ENCODE measurements at places on chromosomes 7 and 10.

GRCh38 chr10:554182-554848 is 135.2 kb downstream of the DIP2C start:
- no peak for DNase-seq

GRCh38 chr10:27242951-27243551 is 2.5 kb upstream of the ACBD5 start:
- DNase-seq: no peak

- DNase-seq: no peak
Observed at GRCh38 chr10:117531371-117532002, 11.1 kb upstream of the EMX2 start.

GRCh38 chr10:130994845-130995244 is 316.7 kb downstream of the TCERG1L start:
- DNase-seq: no peak

DNA sequence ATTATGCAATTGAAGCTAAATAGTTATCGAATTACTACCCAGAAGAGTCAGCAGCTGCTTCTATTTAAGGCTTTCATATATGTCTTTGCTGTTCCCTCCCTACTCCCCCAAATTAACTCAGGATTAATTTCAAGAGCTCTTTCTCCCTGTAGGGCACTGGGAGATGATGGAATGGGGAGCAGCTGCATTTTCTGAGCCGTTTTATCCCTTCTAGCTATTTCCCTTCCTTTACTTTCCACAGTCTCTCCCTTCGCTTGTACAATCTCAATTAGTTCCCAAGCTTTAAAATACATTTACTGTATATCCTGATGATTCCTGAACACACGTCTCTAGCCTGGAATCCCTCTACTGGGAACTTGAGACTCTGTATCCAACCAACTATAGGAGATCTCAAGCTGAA is 19.8 kb upstream of the TSPAN12 start:
- DNase-seq: no peak

- no peak for DNase-seq
Observed at GRCh38 chr10:23195846-23196600, 3.9 kb downstream of the PTF1A start.

DNA sequence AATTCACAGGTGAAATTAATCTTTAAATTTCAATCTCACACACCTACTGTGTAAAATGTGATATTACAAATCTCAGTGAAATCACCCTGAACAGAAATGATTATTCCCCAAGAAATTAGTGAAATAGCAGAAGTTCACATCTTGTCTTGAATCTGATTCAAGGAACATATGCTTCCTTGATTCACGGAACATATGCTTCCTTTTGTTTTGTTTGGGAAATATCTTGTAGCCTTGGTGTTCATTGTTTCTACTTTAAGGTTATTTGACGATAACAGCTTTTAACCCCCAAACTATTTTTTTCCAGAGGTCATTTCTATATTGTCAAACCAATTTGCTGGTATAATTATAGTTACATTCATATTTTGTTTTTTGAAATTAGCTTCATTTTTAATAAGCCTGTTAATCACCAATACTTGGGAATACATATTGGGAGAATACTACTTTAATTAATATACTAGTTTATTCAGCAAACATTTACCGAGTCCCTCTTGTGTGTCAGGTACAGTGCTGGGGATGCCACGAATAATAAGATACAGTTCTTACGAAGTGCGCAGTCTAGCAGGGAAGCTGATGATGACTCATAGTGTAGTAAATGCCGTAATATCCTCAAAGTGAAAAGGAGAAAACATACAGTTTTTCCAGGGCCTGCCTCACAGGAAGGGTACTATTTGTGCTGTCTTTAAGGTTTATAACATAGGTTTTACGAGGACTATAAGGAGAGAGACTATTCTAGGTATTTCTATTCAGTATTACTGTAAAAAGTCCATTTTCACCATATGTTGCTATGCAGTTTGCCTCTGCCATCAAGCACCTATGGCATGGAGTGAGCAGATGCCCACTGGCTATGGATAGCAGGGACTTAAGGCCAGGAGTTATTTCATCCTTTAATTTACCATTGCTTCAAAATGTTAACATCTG is 32.5 kb downstream of the PRKAR2B start:
- no peak for DNase-seq

GRCh38 chr10:101940916-101941315 is 97.3 kb upstream of the KCNIP2 start:
- no peak for DNase-seq

GRCh38 chr7:16094651-16095050 is 326.7 kb downstream of the CRPPA start:
- no peak for DNase-seq

DNA sequence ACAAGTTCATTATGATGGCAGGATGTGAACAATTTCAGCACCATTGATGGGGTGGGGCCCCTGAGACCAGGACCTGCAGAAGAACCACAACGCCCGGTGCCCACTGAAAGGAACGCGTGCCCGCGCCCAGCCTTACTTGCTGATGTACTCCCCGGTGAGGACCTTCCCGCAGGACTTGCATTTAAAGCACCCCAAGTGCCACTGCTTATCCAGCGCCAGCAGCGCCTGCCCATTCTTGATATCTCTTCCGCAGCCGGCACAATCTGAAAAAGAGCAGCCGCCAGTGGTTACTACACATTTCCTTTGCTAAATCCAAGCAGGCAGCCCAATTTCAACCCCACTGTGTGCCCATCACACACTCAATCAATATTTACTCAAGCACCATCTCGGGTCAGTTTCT is 110.6 kb downstream of the ABLIM1 start:
- no peak for DNase-seq

DNA sequence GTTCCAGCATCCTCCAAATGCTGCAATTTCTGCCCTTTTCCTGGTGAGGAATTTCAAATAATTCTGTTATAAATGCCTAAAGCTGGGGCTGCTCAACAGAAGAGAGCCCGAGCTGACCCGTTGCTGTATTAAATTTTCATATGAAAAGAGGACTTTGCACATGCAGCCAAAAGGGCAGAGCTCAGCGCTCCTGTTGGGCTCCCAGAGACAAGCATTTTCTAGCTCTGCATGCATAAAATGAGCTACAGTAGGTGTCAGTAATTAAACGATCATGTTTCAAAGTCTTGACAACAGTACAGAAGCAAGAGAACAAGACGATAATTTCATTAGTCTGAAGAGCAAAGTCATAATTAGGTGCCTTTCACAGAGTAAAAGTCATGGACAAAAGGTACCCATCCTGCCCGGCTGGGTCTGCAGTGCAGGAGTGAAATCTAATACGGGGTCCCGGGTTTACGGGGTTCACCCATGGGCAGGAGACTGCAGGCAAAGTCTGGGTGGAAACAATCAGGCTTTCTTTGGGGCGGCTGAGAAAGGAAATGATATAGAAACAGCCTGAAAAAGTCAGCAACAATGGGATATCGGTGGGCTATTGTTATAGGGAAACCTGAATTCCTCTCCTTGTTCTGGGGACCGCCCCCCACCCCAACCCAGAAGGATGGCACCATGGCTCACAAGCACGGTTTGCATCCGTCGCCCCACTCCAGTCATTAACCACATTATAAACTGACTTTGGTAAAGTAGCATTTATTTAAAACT is 66.0 kb downstream of the EBF3 start:
- DNase-seq: no peak

GRCh38 chr7:120662291-120662690 is 195.7 kb downstream of the TSPAN12 start:
- DNase-seq: no peak

DNA sequence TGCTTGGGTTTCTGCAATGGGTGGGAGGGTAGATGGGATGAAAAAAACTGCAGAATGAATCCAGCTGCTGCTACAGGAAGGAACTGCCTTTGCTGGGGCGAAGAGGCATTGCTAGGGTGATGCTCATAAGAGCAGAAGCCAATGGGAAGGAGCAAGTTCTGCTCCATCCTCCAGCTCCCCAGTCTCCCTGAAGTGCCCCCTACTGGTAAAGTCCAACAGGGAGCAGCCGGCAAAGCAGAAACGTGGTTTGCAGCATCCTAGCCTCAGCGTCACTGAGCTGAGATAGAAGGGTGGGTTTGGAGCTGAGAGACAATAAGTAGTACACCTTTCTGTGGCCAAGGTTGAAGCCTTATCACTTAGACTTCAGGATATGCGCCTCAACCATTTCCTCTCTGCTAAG is 220.5 kb downstream of the CCSER2 start:
- DNase-seq: no peak

- peak; percentile 18 for DNase-seq
Observed at GRCh38 chr7:151875942-151876898, 695 bp downstream of the PRKAG2 start.

DNA sequence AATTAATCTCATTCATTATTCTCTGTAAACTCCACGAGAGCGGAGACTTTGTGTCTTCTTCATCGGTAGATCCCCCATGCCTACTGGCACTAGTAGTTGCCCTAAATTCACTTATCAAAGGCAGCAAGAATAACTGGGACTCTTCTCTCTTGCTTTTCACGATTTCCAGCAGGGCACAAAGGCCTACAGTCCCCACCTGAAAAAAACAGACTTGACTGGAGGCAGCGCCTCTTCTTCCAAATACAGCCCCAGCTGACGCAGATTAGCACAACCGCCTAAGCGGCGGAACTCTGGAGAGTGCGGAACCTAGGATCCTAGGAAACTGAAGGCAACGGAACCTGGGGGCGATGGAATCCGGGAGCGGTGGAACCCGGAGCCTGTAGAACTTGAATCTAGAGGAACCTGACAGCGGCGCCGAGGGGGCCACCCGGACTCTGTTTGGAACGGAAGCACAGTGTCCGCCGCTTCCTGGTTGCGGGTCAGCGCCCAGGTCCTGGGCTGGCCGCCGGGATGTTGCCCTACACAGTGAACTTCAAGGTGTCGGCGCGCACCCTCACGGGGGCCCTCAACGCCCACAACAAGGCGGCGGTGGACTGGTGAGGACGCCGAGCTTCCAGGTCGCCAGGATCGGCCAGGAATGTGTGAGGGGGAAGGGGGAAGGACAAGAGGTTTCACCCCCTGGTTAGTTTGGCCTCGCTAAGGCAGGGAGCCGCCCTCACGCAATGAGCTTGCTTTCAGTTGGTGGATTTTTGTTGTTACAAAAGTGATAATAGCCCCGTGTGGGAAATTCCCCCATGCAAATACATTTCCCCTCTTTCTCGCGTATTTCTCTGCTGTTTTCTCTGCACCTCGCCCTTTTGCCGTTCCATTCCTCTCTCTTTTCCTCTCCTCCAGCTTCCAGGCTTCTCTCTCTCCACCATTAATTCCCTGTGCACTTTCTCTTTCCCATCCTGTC is at the start of gene WDR11:
Gene WDR11, plus strand, starts transcription at position 452 of the 955 bp plus-strand sequence. Its CDS starts 59 bp downstream, at position 511.
- DNase-seq: peak; percentile 23

DNA sequence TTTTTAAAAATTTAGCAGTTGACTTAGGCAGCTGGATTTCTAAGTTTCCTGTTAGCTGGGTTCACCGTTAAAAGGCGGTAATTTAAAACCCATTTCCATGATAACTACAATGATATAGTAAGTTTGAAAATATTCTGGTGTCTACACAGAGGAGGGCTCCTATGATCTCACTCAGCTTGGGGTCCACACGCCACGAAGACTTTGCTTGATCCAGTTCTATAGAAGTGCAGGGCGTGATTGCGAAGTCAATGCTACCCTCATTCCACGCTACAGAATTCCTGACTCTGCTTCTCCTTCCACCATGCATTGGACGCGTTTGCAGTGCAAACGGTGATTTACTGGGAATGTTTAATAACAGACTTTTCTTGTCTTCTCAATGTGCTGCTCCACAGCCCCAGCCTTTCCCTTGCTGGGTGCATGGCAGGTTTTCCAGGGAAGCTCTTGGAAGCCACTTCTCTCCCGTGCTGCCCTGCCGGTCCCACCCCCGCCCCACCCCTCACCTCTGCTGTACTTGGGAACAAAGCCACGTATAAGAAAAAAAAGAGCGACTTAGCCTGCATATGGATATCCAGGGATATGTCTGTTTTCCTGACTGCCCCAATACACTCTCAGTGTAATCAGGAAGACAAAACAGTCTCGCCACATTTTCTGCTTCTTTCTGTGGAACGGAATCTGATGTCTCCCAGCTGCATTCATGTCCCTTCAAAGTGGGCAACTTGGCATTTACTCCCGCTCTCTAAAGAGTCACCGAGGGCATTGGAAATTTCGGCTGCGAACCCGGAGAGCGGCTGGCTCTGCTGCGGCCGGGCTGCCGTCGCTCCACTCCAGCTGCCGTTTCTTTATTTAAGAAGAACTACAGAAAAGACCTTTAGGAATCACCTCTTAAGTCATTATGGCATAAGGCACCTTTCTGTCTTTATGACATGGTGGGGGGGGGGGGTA is 434.4 kb upstream of the MGMT start:
- no peak for DNase-seq

DNA sequence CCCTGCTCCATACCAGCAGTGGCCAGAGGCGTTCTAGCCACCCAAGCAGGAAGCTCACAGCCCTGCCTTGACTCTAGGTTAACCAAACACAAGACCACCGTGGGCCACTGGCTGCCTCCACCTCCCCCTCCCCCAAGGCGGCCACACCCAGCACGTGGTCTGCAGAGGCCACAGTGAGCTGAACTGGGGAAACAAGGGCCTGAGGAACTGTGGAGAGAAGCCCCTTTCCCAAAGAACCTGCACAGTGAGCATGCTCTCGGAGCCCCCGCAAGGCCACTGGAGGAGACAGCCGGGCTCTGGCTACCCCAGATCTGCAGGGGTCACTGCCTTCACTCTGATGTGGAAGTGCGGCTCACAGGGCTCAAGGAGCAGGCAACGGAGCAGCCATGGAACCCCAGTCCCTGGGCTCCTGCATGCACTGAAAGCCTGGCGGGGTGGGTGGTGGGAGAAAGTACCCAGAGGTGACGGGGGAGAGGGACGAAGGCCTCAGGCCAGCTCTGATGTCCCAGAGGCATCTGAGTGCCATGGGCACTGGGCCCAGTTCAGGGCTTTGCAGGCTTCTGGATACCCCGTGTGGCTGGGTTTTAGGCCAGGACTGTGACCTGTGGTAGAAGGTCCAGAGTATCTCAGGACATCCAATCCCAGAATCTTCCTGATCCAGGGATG is 189.2 kb downstream of the EBF3 start:
- no peak for DNase-seq

- DNase-seq: no peak
Observed at GRCh38 chr10:129207297-129207696, 259.7 kb upstream of the MGMT start.

DNA sequence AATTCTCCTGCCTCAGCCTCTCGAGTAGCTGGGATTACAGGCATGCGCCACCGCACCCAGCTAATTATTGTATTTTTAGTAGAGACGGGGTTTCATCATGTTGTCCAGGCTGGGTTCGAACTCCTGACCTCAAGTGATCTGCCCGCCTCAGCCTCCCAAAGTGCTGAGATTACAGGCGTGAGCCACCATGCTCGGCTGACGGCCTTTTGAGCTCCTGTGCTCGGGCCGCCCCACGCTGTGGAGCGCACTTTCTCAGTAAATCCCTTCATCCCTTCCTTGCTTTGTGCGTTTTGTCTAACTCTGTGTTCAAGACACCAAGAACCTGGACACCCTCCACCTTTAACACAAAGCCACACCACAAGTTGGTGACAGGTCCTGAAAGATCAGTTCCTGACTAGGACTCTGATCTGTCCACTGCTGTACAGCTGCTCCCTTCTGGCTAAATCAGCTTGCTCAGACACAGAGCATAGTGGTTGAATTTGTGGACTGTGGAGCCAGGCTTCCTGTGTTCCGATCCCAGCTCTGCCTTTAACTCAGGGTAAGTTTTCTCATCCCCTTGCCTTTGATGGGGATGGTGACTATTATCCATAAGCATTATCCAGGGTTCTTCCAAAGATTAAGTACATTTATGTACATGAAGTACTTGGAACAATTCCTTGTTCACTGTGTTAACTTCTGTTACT is 20.1 kb downstream of the CHST3 start:
- DNase-seq: no peak

All from stimulated activated CD8-positive, alpha-beta memory T cell treated with anti-CD3 and anti-CD28 coated beads, Interleukin-4, amount 100 ng/mL, for 4 hours (primary cell).